ENCODE measurements at places on chromosomes 7 and 10.

DNA sequence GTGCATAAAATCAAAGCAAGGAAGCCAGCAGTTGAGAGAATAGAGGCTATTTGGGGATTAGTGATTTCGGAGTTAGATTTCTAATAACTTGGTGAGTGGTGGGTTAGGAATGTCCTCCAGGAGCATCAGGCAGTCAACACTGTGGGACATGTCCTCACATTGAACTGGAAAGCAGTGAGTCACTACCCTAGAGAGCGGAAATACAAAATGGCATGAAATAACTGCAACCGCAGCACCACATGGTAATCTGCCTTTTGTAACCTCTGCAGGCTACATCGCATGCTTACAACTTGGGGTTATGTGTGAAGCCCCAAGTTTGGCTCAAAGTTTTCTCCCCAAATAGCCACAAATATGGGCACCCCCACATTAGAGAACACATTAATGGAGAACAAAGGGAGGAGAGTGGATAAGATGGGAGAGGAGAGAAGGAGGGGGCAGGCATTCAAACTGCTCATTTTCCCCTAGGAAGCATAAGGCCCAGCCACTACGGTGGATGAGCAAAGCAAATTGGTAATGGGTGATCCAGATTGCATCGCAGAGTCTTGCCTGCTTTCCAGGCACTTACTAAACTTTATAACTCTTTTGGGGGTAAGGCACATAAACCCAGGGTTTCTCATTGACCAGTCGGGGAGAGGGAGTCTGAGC is 22.0 kb upstream of the SLF2 start:
- DNase-seq = no peak

DNA sequence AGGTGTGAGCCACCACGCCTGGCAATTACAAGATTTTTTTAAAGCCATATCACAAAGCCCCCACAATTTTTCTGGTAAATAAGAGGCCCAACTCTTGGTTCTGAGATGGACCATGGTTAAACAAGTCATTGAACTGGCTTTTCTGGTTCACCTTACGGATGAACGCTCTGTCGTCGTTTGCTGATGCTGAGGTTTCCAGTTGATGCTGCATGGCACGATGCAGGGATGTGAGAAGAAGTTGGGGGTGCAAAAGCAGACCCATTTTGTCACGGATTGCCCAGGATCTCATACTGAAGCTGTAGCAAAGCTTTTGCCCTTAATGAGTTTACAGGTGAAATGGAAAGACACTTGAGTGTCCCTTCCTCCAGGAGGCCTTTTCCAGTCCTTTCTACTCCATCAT is 2.0 kb upstream of the IL2RA start:
- no peak for DNase-seq

- DNase-seq = no peak
Measured at GRCh38 chr7:93476491-93477344, 97.8 kb downstream of the CALCR start.

GRCh38 chr10:52316001-52316400 is 1.9 kb downstream of the DKK1 start:
- DNase-seq = no peak

GRCh38 chr7:51366930-51367613 is 50.5 kb upstream of the COBL start:
- no peak for DNase-seq

DNA sequence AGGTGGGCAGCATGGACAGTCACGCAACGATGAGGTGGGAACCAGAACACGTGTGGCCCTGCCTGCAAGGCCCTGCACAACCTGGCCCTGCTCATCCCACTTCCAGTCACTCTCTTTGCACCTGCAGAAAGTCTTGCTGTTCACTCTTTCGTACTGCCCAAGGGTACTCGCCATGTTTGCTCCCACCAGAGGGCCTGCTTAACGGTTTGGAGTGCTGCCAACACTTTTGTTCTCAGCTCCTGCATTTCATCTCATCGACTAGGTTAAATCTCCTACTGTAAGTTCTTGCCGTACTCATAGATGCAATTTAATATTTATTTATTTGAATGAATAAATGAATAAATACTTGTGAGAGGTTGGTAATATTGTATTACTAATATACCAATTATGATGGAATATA is 315.3 kb downstream of the SDK1 start:
- DNase-seq = no peak

GRCh38 chr7:91812388-91812787 is 68.1 kb downstream of the MTERF1 start:
- DNase-seq = no peak

Measured in activated naive CD8-positive, alpha-beta T cell treated with anti-CD3 and anti-CD28 coated beads, Interleukin-2, amount 10 ng/mL, durations not matched to agents 7 days and 5 days (primary cell).